ENCODE measurements at places on chromosomes 2 and 18.
A peak's percentile ranks its signal among the peaks of the same experiment; 100 is the strongest.

DNA sequence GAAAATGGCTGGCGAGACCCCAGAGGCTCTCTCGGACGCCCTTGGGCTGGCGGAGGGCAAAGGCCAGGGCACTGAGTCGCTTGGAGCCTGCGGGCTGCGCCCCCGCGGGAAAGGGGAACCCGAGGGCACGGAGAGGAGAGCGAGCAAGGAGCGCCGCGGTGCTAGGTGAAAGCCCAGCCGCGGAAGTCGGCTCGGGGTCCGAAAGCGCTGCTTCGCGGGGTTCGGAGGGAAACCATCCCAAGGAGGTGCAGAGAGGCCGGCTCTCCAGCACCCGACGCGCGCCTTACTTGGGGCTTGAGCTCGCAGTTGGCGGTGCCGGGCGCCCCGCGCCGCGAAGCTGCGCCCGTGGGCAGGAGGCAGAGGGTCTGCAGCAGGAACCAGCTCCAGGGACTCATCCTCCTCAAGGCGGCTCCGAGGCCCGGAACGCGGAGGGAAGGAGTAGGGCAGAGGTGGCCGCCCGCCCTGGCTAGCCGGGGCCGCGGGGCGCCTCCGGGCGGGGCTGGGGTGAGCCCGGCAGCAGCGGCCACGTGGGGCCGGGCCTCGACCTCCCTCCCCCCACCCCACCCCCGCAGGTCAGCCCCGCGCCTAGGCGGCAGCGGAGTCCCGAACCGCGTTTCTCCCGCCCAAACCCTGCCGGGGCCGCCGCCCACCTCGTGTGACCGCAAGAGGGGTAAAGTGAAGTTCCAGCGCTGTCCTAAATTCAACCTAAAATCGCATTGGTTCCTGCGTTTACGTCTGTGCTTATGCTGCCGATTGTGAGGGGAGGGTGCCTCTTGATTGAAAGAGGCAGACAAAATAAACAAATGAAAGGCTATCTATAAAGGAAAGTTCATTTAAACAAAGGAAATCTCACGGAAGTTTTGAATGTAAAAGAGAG is at the start of gene TRABD2A:
TSS of gene TRABD2A (minus strand) at position 440 of the 877 bp plus-strand sequence. CDS start at position 395, 45 bp downstream.
- DNase-seq: peak; percentile 71

DNA sequence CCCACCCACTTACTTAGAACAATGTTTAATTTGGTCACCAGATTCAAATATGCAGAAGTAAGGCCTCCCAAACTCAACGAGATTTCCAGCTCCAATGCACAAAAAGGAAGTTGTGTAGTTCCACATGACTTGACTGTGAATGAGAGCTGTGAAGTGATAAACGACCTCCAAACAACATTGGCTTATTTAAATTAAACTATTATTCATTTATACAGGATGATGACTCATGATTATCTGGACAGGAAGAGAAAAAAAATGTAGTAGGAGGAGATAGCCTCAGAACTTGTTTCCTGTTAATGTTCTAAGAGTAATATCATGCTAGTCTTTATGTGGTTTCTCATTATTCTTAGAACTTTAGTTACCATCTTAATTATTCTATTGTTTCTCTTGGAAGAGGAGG is 237.3 kb downstream of the C1D start:
- DNase-seq: peak; percentile 82

DNA sequence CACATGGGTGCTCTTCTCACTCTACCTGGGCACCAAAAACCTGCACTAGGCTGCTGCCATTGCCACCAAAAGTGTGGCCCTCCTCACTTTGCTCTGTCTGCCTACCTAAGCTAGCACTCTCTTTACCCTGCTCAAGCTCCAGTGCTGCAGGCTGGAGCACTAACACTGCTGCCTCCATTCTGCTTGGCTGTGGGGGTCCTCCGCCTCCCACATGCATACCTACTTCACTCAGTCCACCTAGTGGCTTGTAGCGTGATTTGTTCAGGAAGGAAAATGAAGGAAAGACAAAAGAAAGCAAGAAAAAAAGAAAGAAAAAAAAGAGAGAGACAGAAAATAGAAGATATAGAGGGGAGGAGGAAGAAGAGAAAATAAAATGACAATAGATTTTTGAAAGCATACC is 1339.4 kb upstream of the CHAC2 start:
- no peak for DNase-seq

DNA sequence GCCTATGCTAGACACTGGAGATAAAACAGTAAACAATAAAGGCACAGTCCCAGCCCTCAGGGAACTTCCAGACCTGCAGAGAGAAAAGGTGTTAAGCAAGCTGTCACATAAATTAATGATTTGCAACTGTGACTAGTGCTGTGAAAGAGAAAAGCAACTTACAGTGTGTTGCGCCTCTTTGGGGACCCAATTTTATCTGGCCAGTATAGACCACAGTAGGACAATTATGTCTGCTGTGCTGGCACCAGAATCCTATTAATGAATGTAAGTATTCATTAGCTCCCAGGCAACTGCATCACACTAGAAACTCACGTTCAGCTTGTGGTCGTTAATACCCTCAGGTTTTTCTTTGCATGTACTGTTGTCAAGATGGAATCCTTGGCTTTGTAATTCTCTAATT is 55.3 kb upstream of the CHST9 start:
- DNase-seq: no peak

DNA sequence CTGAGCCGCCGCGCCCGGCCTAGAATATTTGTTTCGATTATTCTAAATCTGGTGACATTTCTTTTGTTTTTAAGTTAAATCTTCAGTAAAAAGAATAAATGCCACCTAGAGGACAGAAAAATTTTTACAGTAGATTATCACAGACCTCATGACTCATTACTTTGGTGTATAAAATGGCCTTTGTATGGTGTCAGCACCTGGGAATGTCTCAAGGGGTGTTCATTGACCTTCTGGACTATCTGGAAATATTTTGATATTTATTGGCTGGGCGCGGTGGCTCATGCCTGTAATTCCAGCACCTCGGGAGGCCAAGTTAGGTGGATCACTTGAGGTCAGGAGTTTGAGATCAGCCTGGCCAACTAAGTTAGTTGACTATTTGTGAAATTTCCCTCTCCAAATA is 30.3 kb upstream of the SLC30A6 start:
- peak; percentile 80 for DNase-seq

GRCh38 chr18:74019864-74020263 is 127.8 kb downstream of the FBXO15 start:
- no peak for DNase-seq

DNA sequence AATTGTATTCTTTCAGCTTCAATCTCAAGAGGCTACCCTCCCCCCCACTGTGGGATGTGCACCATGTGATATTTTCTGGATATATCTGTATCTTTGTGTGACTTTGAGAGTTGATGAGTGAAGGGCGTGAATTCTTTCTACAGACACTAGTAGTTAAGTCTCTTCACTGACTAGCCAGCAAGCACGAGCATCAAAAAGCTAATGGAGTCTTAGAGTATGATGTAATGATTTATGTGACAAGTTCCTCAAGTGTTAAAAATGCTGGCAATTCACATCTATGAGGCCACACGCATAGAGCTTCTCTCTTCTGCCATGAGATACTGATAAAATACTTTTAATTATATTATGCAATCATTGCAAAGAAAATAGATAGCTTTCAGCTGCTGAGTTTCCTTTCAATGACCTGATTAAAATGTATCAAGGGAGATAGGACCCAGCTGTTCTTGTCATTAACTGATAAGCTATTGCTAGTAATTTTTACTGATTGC is 304.8 kb downstream of the TRIB2 start:
- no peak for DNase-seq

DNA sequence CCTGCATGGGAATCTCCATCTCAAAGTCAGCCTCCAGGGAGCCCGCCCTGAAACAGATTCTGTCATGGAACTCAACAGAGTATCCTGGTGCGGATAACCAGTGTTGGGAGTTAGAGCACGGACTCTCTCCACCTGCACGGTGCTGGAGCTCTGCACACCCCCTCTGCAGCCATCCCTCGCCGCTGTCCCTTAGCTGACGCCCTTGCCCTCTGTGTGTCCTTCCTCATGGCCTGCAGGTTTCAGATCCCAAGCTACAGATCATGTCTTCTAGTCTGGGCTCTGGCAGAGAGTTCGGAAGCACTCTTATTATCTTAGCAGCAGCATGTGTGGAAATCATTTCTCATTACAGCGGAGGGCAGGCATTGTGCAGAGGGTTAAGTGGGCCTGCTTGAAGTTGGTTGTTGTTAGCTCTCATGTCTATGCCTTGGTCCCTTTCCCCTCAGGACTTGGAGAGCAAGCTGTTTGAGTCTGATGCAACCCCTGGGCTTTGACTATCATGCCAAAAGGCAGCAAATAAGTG is 26.0 kb downstream of the TMEM127 start:
- no peak for DNase-seq

DNA sequence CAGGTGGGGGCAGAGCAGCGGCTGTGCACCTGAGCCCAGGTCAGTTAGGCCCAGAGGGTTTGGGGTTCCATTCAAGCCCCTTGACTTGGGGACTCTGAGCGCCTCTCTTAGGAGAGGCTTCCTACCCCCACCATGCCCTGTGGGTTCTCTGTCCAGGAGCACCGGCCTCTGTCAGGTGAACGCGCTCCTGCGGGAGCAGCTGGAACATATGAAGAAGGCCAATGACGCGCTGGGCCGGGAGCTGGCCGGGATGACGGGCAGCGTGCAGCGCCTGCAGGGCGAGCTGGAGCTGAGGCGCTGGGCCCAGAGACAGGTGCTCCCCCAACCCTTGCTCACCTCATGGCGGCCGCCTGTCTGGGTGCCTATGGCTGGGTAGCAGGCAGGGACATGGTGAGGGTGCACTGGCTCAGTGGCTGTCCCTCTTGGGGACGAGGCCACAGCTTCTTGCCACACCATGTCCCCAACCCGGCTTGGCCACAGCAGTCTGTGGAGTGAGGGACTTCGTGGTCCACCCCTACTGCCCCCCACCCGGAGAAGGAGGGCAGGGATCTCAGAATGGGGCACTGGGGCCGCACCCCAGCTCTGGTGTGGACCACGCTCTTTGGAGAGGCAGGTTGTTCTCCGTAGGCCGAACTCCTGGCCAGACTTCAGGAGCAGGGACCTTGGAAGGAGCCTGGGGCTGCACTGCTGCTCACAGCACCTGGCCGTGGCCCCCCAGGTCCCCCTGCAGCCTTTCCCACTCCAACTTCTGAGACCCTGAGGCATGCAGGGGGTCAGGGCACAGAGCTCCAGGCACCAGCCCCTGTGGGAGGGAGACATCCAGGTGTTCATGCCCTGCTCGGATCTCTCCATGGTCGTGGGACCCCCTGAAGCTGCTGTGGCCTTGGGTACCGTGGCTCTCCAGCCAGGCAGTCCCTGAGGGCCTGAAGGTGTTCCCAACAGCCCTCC is 19.7 kb downstream of the CROCC2 start:
- no peak for DNase-seq

DNA sequence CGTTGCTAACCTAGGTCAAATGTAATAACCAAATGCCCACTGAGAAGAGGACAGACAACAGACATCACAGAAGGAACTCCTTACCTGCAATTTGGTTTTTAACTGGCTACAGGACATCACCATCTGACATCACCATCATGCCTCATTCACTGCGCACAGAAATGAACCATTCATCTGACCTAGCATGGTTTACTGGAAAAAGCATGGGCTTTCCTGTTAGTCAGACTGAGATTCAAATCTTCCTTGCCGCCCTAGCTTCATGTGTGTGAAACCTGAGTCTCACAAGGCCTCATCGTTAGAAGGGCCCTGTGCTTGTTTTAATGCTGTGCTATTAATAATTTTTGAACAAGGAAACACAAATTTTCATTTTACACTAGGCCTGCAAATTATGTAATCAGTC is 1.1 kb upstream of the HIBCH start:
- DNase-seq: no peak

DNA sequence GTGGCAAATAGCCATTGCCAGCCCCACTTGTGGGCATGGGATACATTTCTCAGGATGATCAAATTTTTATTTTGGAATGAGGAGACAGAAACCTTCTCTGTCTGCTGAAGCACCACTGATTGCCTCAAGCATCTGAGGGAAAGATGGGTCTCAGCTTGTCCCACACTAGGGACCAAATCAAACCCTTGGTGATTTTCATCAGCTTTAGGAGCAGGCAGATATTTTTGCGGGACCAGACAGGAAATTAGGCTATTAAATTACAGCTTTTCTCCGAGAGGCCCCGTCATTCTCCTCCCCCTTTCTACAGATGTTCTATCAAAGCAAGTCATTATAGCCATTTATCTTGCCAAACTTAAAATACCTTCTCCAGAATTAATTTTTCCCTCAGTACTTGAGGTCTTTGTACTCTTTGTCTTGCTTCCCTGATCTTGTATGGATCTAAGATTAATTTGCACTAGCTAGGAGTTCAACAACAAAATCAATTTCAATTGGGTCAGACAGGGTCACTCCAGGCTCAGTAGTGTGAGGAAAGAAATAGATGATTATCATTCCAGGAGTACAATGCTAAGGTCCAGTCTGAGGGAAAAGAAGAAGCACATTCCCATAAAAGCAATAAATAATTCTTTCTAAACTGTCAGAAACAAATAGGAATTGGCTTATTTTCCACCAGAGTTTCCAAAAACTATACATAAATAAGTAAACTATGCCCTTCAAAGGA is 818.1 kb upstream of the SOX11 start:
- DNase-seq: no peak

DNA sequence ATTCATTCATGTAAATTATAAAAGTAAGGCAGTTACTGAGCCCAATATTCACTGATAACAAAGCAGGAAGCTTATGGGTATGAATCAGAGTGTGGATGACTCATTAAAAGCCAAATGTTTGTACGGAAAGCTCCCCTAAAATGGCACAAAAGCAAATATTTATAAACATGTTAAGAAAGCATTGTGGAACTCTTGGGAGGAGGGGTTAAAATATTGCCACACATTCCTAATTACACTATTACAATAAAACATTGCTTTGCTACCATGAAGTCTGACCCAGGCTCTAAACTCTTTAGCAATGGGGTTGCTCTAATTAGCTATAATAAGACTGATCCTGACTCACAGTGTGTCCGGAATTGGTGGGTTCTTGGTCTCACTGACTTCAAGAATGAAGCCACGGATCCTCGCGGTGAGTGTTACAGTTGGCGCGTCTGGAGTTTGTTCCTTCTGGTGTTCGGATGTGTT is 110.9 kb downstream of the NAB1 start:
- DNase-seq: peak; percentile 87

GRCh38 chr2:55936351-55936750 is 12.8 kb upstream of the EFEMP1 start:
- peak; percentile 73 for DNase-seq

GRCh38 chr2:61604433-61604832 is 66.3 kb upstream of the XPO1 start:
- DNase-seq: peak; percentile 20

DNA sequence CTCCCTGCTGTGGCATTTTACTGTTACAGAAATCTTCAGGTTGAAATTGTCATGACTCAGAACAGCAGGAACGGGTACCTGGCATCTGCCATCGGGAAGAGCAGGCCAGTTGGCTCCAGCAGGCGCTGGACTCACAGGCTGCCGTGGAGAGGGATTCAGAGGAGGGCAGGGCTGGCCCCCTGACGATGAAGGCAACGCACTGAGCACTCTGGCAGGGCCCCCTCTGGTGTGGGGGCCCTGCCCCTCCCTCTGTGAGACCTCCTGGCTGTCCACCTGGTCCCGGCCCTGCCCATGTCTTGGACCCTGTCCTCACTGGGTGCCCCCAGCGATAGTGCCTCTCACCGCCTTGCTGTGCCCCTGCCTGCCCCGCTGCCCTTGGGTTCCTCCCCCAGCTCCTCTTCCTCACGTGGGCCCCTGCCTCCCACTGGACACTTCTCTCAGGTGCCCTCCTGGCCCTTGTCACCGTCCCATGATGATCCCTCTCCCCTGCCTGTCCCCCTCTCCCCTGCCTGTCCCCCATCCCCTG is 23.3 kb upstream of the ALLC start:
- DNase-seq: no peak

- DNase-seq: peak; percentile 72
These were observed 40.3 kb downstream of the CYB5A start for GRCh38 chr18:74251297-74252038.

Measured in IMR-90 (cell line).